ENCODE measurements at places on chromosomes 3 and 15.
A peak's percentile ranks its signal among the peaks of the same experiment; 100 is the strongest.

DNA sequence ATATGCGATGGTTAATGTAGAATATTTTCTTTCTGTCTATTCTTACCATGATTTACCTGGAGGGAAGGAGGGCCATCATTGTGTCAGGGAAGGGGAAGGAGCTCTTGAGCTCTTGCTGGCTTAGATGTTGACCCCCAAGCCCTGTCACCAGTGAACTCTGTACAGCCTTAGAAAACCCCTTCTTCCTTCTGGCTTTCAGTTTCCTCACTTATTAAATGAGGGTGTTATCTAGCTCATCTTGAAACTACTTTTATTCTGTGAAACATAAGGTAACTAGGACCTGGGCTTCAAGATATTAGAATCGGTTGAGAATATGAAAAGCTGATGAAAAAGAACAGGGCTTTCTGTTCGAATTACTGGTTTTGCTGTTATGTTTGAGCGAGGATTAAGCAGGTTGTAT is 25.1 kb upstream of the UTS2B start:
- DNase-seq: no peak

DNA sequence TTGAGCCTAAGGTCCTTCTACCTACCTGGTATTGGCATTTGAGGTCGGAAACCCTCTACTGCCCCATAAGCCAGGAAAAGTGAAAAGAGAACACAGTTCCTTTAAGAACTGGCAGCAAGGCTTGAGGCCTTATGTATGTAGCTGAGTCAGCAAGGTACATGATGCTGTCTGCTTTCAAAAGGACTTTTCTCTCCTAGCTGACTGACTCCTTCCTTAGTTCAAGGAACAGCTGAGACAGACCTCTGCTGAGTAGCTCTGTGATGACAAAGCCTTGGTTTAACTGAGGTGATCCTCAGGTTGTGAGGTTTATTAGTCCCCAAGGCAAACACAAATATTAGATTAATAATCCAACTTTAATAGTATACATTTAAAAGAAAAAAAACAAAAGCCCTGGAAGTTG is 45.8 kb downstream of the ADPGK start:
- DNase-seq: no peak

DNA sequence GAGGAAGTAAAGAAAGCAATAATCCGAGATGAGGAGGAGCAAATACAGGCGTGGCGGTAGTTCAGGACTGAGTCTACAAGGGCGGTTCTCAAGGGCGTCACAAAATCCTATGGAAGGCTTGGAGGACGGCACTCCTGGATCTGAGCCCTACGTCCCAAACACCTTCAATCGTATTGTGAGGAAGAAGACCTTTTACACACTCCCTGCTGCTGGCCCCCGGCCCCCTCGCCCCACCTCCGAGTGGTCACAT is 747 bp downstream of the PLD1 start:
- DNase-seq: no peak

- DNase-seq: peak; percentile 68
Measured at GRCh38 chr3:66439666-66440344, 61.0 kb downstream of the LRIG1 start.

Measured in lung (tissue), 17 donors.